ENCODE measurements at places on chromosomes 6 and 20. TPM values are rescaled to one million over a fixed set of nuclear protein-coding genes. Genes with fewer than 3 reads are reported as not detected.
A peak's percentile ranks its signal among the peaks of the same experiment; 100 is the strongest.

- no peak for DNase-seq
Measured at GRCh38 chr6:135624402-135625295, 127.1 kb upstream of the AHI1 start.

DNA sequence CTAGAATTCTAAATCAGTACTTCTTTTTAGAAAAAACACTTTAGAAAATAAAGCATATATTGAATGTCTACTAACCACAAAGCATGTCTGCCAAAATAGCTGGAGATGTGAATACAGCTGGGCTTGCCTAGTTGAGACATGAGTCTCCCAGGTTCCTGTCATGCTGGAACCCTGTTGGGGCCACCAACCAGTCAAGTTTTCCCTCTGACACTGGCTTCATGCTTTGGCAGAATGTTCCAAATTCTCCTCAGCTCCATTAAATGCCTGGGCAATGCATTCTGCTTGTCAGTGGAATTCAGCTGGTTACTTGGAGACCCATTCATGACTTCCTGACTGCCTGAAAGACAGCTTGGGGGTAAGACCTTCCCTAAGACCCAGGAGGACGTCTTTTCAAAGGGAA lies 87.2 kb downstream of the PRND start:
- no peak for DNase-seq

ABHD12 gene
- total RNA-seq = 33.1 TPM

DNA sequence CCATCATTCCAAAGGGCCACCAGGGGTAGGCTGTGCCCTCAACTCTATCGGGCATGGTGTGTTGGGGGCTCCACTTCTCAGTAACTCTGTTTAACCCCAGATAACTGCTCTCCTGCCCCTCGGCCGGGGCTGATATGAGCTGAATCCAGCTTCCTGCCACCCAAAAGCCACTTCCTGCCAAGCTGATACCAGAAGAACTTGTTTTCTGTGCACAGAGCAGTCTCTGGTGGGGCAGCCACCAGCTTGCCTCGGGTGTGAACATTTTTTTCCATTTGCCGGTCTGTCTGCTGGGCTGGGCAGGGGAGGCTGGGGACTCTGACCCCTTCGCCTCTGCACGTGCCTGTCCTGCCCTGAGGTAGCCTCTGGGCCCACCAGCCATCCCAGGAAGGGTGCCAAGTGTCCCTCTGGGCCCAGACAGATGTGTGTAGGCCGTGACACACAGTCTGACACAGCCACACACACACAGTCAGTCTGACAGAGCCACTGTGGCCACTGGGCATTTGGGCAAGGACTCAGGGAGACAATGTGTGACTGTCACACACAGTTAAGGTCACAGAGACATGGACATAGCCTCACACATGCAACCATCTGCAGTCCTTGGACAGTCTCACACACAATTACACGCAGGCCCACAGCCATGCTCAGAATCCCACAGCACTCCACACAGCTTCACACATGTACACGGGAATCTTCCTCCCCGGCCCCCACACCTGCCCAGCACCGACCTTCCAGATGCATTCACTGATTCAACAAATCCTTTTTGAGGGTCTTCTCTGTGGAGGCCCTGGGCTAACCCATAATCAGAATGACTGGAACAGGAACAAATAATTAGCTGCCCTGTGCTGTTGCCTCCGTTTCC lies 45.1 kb downstream of the NOL4L start:
- DNase-seq = peak; percentile 85

NRSN1 gene
- total RNA-seq = not detected

DNA sequence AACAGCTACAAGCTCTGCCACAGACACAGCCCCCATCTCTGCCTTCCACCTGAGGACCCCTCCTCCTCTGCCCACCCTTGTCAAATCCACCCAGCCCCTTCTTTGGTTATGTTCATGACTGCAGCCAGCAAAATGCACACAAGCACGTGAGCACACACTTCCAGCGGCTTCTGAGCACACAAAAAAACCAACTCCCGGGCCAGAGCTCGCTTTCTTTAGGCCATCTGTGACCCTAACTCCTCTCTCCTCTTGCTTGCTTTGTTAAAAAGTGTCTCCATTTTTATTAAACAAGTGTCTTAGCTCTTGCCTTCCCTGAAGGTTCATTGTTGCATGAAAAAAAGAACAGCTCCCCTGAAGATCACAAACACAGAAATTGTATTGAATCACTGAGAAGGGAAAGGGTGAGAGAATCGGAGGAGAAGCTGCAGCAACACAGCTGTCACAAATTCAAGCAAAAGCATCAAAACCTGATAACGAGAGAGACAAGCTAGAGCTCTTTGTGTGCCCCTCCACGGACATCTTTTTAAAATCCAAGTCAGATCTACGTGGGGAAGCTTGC lies 142.1 kb downstream of the CD83 start:
- DNase-seq = no peak

DNA sequence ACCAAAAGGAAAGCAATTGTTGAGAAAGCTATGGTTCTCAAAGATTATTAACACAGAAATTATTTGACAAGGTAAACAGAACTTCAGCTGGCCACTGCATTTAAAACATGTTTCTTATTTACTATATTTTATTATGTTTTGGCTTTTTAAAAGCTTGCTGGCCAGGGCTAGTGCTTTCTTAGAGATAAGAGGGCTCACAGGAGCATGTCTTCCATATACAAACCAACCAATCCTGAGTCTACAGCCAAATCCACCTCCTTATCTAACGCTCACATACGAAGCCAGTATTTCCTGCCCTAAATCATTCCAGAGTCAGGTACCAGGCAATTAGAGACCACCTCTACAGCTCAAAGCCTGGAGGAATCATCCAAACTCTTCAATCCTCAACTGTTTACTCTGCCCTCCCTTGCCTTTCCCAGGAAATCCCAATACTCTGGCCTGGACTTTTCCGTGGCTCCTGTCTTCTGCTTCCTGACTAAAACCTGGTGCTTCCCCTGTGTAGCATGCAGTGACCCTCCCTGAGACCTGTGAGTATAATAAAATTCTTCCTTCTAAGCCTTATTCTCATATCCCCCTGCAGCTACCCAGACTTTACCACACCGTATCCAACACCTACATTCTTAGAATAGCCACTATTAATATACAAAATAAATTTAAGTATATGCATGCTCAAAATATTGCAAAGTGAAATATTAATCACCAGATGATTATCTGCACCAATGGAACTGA lies 33.2 kb downstream of the RANBP9 start:
- DNase-seq = no peak

DNA sequence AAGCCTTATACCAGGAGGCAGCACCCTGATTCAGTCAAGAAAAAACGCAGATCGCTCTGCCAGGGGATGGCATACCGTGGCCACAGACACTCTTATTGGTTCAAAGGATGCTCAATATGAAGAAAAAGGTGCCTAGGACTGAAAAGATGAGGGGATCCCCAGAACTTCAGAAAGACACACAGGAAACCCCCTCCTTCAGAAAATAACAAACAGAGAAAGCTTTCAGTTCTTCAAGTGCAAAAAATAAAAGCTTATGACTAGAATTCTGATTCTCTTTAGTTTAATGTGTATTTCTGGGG lies 17.7 kb upstream of the MYB start:
- peak; percentile 75 for DNase-seq

- DNase-seq = no peak
Measured at GRCh38 chr20:57282670-57283361, 16.4 kb upstream of the BMP7 start.

DNA sequence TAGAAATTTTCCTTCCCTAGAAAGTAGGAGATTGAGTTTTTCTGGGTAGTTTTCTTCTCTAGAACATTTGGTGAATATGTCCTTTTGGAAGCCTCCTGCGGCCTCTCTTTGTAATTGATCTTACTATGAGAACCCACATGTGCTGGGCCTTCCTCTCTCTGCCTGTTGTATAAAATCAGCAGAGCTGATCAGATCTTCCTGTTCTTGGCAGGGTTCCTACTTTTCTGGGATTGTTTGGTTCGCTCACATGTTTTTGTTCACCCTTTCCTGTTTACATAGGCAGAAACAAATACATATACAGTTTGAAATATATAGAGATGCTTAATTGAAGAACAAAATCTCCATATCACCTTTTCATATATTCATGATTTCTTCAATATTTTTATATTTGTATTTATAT lies 57.8 kb downstream of the IL22RA2 start:
- no peak for DNase-seq

FAM83D gene
- 25.0 TPM for total RNA-seq

MUC21 gene
- not detected for total RNA-seq

- DNase-seq = no peak
Measured at GRCh38 chr6:108796875-108797274, 51.3 kb upstream of the ARMC2 start.

TMEM200A gene
- total RNA-seq = 4.8 TPM
